T-helper 2 cell treated with Interferon-gamma antibody and Interleukin-4, amounts not matched to agents 5 μg/mL and 100 μg/mL, for 36 hours (primary cell): ENCODE measurements at places on chromosomes 6 and 20.

DNA sequence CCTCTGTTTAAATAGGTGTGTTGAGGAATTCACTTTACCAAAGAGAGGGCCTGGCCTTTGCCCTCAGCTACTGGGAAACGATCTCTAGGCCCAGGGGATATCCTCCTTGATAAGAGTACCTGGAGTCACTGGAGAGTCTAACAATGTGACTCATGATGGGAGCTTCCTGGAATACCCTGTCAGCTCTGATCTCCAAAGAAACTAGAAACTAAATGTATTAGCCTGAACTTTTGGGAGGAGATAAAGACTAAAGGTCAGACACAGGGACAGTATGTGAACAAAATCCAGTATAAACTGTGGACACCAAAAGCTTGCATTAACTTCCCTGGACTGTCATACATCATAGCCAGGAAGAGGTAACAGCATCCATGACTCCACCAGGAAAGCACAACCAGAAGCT lies 148.5 kb downstream of the RNGTT start:
- no peak for DNase-seq

DNA sequence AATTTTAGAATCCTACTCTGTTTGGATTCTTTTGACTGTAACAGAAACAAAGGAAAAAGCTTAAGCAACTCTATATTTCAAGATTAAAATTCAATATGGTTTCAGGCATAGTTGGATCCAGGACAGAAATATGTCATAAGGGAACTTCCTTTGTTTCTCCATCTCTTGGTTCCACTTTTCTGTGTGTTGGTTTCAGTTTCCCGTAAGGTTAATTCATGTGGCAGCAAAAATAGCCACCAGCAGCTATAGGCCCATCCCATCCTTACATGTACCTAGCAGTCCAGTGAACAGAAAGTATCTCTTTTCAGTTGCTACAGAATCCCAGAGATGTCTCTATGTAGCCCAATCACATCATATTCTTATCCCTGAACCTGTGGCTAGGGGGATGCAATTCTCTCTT lies 8.8 kb upstream of the FAM8A1 start:
- DNase-seq, result no peak

DNA sequence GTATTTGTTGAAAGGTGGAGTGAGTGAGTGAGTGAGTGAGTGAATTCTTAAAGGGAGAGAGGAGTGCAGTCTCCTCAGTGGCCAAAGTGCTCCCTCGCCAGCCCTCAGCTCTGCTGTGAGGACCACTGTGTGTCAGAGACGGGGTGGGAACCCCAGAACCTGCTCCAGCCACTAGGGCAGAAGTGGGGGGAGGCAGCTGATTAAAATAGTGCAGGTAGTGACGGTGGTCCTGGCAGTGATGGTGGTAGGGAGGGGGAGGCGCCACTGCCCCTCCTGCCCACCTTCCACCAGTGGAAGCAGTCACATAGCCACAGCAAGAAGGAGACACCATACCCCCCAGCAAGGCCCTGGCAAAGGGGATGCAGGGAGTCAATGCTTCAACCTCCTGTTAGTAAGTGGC lies 133.5 kb downstream of the PHACTR3 start:
- no peak for DNase-seq

DNA sequence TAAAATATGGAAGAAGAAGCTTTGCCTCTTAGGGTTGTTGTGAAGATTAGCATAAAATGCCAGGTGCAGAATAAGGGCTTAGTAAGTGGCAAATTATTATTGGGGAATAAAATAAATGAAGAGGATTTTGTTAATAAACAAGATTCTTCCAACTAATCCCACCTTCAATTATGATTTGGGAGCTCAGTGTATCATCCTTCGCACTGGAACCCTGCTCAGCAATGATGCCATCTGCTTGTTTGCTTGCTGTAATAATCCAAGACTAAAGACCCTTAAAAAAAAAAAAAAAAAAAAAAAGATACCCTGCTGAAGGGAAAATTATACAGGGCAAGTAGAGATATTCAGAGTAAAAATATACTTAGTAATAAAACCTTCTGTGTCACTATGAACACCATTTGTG lies 62.0 kb upstream of the RREB1 start:
- DNase-seq, result no peak

DNA sequence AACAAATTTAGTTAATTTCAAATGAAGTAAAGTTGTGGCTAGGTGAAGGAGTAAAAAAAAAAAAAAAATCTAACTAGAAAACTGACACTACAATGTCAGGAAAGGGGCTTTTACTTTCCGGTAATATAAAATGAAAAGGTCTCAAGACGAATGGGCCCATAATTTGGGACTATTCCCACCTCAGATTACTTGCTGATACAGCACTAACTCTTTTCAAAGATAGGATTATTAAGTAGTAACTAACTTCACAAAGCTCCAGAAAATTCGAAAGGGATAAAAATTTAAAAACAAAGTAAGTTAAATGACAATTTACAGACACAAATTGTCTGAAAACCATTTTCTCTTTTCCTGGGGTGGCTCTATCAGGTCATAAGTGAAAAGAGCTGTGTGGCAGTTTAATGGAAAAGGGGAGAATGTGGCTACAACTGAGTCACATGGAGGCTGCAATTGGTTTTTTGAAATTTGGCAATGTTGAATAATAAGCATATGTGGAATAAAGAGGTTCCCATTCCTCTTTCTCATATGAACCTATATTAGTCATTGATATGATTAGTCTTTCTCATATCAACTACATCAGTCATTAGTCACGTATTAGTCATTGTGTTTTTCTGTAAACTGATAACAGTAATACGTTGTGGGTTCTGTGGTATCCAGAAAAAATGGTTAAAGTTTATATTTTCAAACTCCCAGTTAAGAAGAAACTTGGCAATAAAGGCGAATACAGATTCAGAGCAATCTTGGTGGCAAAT lies 78.0 kb downstream of the RWDD2A start:
- DNase-seq, result no peak
